ENCODE measurements at places on chromosomes 12 and 14.

DNA sequence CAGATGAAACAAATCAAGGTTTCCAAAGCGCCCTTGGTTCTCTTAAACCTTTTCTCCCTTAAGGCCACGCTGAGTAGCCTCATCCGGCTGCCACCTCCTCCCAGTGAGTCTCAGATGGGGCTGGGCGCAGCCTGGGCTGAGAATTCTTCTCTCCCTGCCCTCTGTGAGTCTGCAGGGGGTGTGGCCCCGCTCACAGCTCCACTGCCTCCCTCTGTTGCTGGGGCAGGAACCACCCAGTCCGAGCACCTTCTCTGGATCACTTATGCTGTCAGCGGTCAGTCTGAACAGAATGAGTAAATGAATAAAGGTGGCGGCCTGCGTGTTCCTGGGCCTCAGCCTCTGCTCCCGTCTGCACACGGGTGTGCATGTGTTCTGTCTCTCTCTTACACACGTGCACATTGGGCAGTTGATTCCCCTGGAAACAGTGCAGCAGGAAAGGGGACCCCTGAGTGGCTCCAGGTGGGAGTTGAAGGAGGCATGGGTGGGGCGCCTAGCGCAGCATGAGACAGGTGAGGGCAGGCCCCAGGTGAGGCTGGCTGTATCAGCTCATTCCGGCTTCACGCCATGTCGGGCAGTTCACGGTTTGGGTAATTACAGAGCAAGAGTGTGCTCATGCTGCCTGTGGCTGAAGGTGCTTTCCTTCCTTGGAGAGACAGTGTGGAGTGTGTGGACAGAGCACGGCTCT lies 4.3 kb downstream of the PAPLN start:
- no peak for DNase-seq

DNA sequence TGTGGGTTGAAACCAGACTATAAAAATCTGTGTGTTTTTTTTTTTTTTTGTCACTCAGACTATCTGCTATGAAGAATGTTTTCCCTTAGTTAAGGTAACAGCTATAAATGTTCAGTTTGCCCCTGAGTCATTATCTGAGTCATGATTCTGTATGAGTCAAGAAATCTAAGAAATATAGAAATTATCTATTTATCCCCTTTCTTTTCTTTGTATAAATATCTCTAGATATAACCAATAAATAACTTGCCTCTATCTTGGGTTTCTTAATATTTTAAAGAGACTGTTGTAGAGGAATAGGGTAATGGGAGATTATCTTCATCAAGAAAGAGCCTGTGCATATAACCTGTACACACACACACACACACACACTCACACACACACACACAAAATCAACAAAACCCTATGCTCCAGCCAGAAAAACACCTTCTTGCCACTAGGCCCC lies 161.7 kb upstream of the EEA1 start:
- DNase-seq = no peak

- DNase-seq = no peak
Measured at GRCh38 chr14:31969699-31970240, 107.3 kb upstream of the ARHGAP5 start.

DNA sequence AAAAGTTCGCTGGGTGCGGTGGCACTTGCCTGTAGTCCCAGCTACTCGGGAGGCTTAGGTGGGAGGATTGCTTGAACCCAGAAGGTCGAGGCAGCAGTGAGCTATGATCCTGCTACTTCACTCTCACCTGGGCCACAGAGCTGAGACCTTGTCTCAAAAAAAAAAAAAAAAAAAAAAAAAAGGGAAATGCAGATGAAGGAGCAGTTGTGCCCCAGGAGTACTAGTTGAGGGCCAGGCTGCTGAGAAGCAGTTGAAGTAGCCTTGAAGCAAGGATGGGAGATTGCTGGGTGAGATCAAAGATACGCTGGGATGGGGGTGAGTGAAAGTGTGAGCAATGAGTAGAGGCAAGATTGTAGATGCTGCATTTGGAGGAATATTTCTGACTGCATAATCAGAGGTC lies 93.4 kb upstream of the DNM1L start:
- no peak for DNase-seq

GRCh38 chr12:2358986-2359658 lies 306.3 kb downstream of the CACNA1C start:
- DNase-seq = no peak

GRCh38 chr12:67498991-67499390 lies 149.6 kb upstream of the DYRK2 start:
- DNase-seq = no peak

DNA sequence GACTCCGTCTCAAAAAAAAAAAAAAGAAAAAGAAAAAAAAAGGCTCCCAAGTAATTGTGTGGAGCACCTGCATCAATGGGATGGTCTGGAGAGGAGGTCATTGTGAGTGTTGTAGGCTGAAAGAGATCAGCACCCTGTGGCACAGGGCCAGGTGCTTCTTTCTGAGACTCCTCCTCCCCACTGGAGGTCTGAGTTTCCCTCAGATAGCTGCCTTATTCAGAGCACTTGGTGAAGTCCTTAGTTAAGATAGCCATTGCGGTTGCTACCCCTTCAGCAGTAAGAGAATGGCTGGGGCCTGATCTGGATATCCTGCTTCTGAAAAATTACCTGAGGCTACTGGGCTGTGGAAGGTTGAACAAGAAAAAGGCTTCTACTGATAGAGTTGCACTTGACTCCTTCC lies 69.8 kb downstream of the ANO6 start:
- DNase-seq = no peak
